ENCODE measurements at places on chromosomes 2 and 18.

DNA sequence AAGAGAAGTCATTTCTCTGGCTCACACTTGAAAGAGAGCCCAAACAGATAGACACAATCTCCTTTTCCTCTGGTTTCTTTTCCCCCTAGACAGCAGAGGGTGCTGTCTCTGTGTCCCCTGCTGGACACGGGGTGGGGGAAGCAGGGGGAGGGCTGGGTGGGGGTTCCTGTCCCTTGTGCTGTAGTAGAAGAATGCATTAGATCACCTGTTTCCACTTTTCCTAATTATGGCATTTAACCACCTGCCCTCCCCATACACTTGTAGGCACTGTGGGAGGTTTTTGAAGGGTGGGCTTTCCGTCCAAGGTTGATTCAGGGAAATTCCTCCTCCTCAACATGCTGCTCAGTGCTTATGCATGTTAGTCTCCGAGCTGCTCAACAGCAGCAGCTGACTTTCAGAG is 206.2 kb upstream of the EPAS1 start:
- DNase-seq = no peak

DNA sequence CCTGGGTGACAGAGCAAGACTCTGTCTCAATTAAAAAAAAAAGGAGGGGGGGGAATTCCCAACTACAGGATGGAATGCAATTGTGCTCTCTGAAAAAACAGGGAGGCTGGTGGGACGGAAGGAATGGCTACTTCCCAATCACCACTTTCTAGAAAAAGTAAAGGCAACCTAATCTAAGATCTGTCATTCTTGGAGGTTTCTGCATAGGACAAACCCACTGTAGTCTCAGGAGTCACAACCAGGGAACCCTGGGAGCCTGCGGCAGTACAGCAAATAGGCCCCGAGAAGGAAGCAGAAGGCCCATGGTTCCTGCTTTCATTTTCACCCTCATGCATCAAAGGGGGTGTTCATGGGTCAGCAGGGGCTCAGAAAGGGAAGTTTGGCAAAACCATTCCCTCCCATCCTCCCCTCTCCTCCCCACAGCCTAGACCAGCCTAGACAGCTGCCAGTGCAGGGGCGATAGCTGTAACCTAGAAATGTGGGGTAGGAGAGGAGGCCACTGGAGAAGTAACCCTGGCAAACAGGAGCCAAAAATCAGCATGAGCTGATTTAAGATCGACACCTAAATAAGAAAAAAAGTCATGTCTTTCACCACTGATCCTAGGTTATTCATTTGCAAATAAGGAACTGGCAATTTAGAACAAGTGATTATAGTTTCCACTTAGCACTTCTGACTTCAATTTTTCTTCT is 48.0 kb downstream of the TRABD2A start:
- no peak for DNase-seq

GRCh38 chr18:31648458-31648857 is 35.9 kb downstream of the B4GALT6 start:
- no peak for DNase-seq

- DNase-seq = no peak
Observed at GRCh38 chr2:83941886-83942285, 517.2 kb downstream of the SUCLG1 start.

- DNase-seq = peak; percentile 93
Observed at GRCh38 chr2:67311536-67311935, 85.6 kb upstream of the ETAA1 start.

- no peak for DNase-seq
Observed at GRCh38 chr2:48781366-48781765, 25.8 kb upstream of the LHCGR start.

GRCh38 chr2:148970385-148970784 is 68.1 kb upstream of the LYPD6B start:
- no peak for DNase-seq

DNA sequence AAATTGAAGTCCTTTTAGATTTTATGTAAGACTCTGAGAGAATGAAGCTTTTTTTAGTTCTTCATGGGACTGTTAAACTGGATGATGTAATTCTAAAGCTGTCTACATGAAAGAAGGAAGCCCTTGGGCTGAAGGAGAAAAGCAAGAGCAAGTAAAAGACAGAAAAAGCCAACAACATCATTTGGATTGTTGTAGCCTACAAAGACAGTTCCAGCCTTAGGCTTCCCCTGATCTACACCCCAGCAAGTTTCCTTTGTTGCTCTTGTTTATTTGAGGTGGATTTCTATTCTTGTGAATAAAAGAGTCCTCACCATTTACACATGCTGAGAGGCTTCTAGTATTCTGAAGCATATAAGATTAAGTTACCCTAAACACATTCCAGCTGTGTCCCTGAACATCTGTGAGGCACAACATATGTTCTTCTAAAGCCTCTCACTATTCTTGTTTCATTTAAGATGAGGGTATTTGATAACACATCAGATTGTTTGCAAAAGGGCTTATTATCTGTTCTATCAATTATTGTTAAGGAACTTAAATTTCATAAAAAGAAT is 377.8 kb downstream of the LNPK start:
- no peak for DNase-seq

GRCh38 chr2:31004257-31004656 is 134.0 kb downstream of the GALNT14 start:
- DNase-seq = no peak

- peak; percentile 54 for DNase-seq
Observed at GRCh38 chr2:16617282-16618266, 48.1 kb downstream of the CYRIA start.

- no peak for DNase-seq
Observed at GRCh38 chr2:27255660-27256059, 7.2 kb downstream of the SLC30A3 start.

DNA sequence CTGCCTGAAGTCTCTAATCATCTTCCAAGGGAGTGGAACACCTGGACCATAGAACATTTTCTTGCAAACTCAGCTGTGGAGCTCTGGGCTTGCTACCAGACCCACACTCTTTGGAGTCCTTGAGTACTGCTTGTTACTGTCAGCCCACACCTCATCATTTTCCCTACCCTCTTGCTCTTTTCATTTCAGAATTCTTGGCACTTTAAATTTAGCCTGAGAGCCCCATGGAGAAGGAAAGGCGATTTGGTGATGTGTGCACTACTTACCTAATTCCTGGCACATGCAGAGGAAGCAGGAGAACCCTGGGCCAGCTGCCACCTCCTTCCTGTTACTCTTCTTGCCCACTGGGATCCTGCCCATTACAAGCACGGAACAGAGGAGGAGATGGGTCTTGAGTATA is 31.7 kb downstream of the TMEM178A start:
- no peak for DNase-seq

- DNase-seq = no peak
Observed at GRCh38 chr2:4130651-4131050, 427.3 kb downstream of the DCDC2C start.

DNA sequence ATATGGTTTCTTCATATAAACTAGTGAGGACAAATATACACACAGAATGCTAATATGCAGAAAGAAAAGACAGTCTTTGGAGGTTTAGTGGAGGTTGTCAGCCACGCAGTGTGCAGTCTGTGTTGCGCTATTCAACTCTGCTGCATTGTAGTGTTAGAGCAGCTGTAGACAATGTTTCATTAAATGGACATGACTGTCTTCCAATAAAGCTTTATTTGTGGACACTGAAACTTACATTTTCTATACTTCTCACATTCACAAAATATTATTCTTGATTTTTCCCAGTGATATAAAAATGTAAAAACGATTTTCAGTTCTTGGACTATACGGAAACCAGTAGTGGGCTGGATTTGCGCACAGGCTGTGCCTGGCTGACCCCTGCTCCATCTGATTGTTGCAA is 13.3 kb downstream of the TTC27 start:
- DNase-seq = no peak

DNA sequence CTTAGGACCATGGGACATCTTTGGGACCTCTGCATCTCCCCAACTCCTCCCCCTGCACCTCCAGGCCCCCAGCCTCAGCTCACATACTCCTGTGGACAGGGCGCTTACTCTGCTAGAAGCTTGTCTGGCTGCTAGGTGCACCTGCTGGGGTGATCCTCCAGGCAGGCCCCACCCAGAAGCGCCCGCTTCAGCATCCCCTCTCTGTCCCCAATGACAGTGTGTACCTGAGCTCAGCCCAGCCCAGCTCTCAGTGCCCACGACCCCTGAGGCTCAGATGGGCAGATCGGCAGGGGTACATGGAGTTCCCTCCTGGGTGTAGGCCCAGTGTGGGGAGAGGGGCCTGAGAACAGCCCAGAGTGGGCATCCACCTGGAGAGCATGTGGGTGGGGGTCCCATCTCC is 5.9 kb downstream of the TEKT4 start:
- DNase-seq = no peak

- no peak for DNase-seq
Observed at GRCh38 chr2:39447266-39448168, 10.4 kb upstream of the MAP4K3 start.

- DNase-seq = peak; percentile 94
Observed at GRCh38 chr2:173652767-173653431, 298.2 kb downstream of the CDCA7 start.

GRCh38 chr2:240371129-240372000 is 64.1 kb upstream of the GPC1 start:
- no peak for DNase-seq

DNA sequence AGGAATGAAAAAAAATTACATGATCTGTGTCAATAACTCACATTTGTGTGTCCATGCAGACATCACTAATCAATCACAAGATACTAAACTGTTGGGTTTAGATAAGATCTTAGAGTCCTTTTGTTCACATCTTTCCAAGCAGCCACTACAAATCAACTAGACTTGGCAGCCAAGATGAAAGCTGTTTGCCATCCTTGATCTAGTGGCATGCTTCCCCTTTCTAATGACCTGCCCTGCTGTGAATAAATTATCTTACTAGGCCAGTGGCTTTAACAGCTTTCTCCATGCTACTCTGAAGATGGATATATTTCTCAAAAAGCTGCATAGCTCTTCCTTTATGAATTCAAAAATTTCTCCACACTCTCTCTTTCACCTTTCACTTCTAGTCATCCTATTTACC is 1338.0 kb upstream of the ACVR2A start:
- DNase-seq = peak; percentile 2

- DNase-seq = no peak
Observed at GRCh38 chr2:55859875-55860274, 63.7 kb downstream of the EFEMP1 start.

- no peak for DNase-seq
Observed at GRCh38 chr18:8741532-8741931, 36.2 kb downstream of the MTCL1 start.

GRCh38 chr2:186325827-186326535 is 160.1 kb upstream of the ZC3H15 start:
- DNase-seq = no peak

GRCh38 chr2:137091704-137092103 is 326.4 kb downstream of the THSD7B start:
- DNase-seq = no peak

- DNase-seq = no peak
Observed at GRCh38 chr18:75574187-75574586, 146.7 kb upstream of the SMIM21 start.

- peak; percentile 69 for DNase-seq
Observed at GRCh38 chr2:12716032-12716281, 779 bp upstream of the TRIB2 start.

DNA sequence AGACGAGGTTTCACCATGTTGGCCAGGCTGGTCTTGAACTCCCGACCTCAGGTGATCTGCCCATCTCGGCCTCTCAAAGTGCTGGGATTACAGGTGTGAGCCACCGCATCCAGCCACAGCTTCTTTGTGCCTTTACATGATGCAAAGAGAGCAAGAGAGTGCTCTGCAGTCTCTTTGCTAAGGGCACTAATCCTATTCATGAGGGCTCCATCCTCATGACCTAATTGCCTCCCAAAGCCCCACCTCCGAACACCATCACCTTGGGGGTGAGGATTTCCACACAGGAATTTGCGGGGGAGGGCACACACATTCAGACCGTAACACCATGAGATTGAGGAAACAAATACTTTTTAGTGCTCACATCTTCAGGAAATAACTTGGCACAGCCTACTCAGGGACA is 91.8 kb downstream of the PDCL3 start:
- no peak for DNase-seq

- DNase-seq = no peak
Observed at GRCh38 chr2:48991415-48992131, 162.7 kb downstream of the FSHR start.

- DNase-seq = no peak
Observed at GRCh38 chr2:152664725-152665124, 52.5 kb downstream of the PRPF40A start.

- peak; percentile 72 for DNase-seq
Observed at GRCh38 chr2:229800997-229801754, 86.8 kb upstream of the DNER start.

GRCh38 chr2:233048569-233049193 is 11.5 kb upstream of the INPP5D start:
- DNase-seq = no peak

GRCh38 chr2:168146892-168147810 is 100.2 kb downstream of the STK39 start:
- no peak for DNase-seq

- no peak for DNase-seq
Observed at GRCh38 chr2:219897456-219897855, 270.0 kb downstream of the SLC4A3 start.

Measured in A172 (cell line).